Neural progenitor cell (in vitro differentiated cells): ENCODE measurements at places on chromosomes 4 and X. TPM values are rescaled to one million over a fixed set of nuclear protein-coding genes. Genes with fewer than 3 reads are reported as not detected.
A peak's percentile ranks its signal among the peaks of the same experiment; 100 is the strongest.

The ABLIM2 gene
- 0.24 and 1.2 TPM in 2 replicates for total RNA-seq

The EPHA5 gene
- total RNA-seq = not detected in 2 replicates

The NEXMIF gene
- 1.1 and 2.8 TPM in 2 replicates for total RNA-seq

The PRDM8 gene
- total RNA-seq = 0.03 TPM in 1 of 2 replicates, not detected in the other

The MAOB gene
- total RNA-seq = 0.40 and 1.5 TPM in 2 replicates

The SLC2A9 gene
- total RNA-seq = not detected in 2 replicates

The ZNF630 gene
- total RNA-seq = 2.1 and 2.4 TPM in 2 replicates

The SLC9B2 gene
- total RNA-seq = 9.7 and 14.6 TPM in 2 replicates

GRCh38 chr4:40621592-40622512, 7.8 kb downstream of the RBM47 start:
- H3K4me3 ChIP-seq = no peak overlapping the region
- H3K27ac ChIP-seq = no peak overlapping the region
- no peaks in the 10 kb centered on the region for H3K36me3 ChIP-seq
- DNase-seq = no peak
- H3K4me1 ChIP-seq = peaks cover 19% of the 10 kb centered on the region
- H3K27me3 ChIP-seq = peaks cover 4% of the 10 kb centered on the region

- no peak overlapping the region for H3K27ac ChIP-seq
- no peaks in the 10 kb centered on the region for H3K27me3 ChIP-seq
- H3K4me1 ChIP-seq = no peaks in the 10 kb centered on the region
Measured at GRCh38 chrX:123504630-123505270, 228.1 kb downstream of the THOC2 start.

GRCh38 chr4:6472008-6472386, 417 bp downstream of the PPP2R2C start:
- H3K4me3 ChIP-seq = peak overlapping the region; percentile 68
- H3K27ac ChIP-seq = no peak overlapping the region
- peaks cover 73% of the 10 kb centered on the region for H3K27me3 ChIP-seq
- peaks cover 6% of the 10 kb centered on the region for H3K4me1 ChIP-seq
- H3K36me3 ChIP-seq = no peaks in the 10 kb centered on the region
- no peak for DNase-seq

GRCh38 chrX:124208660-124209059, 123.8 kb upstream of the TEX13D start:
- H3K27me3 ChIP-seq = no peaks in the 10 kb centered on the region
- no peak for DNase-seq
- H3K4me3 ChIP-seq = no peak overlapping the region
- H3K4me1 ChIP-seq = no peaks in the 10 kb centered on the region
- H3K27ac ChIP-seq = no peak overlapping the region

DNA sequence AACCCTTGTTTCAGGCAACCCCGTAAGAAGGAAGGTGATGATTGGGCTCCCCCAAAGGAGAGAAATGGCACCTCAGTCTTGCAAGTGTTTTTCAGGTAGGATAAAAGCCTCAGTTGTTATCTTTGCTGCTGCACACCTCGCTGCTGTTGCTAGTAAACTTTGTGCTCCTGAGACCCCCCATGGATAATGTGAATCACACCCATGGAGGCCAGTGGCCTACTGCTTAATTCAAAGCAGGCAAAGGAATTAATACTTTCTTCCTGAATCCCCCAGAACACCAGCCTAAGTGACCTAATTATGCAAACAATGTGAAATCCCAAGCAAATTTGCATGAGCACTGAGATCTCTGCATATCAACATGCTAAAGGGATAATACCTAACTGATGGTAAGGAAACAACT, 337.5 kb downstream of the GRIA2 start:
- H3K27ac ChIP-seq = no peak overlapping the region
- no peaks in the 10 kb centered on the region for H3K27me3 ChIP-seq
- H3K36me3 ChIP-seq = no peaks in the 10 kb centered on the region
- peak; percentile 7 for DNase-seq
- no peaks in the 10 kb centered on the region for H3K4me1 ChIP-seq

DNA sequence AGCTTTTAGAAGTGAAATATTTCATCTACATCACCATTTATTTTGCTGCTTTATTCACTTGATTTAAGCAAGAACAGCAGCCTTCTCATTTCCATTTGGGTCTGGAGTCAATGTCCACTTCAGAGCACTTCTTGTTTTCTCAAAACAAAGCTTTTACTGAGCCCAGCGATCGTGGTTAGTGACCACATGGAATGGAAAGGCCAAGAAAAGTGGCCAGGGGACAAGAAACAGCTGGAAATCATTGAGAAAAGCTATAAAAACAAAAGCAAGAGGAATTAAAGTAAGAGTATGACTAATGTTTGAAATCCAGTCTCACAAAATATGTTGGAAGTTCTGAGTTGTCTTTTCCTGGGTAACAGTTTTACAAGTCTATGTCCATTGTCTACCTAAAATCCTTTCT, 328.4 kb upstream of the INTU start:
- no peaks in the 10 kb centered on the region for H3K4me1 ChIP-seq
- no peak overlapping the region for H3K27ac ChIP-seq
- H3K27me3 ChIP-seq = no peaks in the 10 kb centered on the region
- H3K4me3 ChIP-seq = no peak overlapping the region

DNA sequence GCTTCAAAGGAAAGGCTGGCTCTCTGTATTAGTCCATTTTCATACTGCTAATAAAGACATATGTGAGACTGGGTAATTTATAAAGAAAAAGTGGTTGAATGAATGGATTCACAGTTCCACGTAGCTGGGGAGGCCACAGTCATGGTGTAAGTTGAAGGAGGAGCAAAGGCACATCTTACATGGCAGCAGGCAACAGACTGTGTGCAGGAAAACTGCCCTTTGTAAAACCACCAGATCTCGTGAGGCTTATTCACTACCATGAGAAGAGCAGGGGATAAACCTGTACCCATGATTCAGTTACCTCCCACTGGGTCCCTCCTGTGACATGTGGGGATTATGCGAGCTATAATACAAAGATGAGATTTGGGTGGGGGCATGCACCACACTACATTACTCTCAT, 1486.6 kb downstream of the PCDH7 start:
- no peak overlapping the region for H3K4me3 ChIP-seq
- H3K36me3 ChIP-seq = no peaks in the 10 kb centered on the region
- no peaks in the 10 kb centered on the region for H3K27me3 ChIP-seq
- no peak for DNase-seq
- no peak overlapping the region for H3K27ac ChIP-seq
- H3K4me1 ChIP-seq = no peaks in the 10 kb centered on the region

- no peaks in the 10 kb centered on the region for H3K36me3 ChIP-seq
- no peak overlapping the region for H3K27ac ChIP-seq
- no peak overlapping the region for H3K4me3 ChIP-seq
- no peaks in the 10 kb centered on the region for H3K4me1 ChIP-seq
- no peak for DNase-seq
- H3K27me3 ChIP-seq = no peaks in the 10 kb centered on the region
Measured at GRCh38 chrX:100864657-100865391, 9.3 kb downstream of the NOX1 start.

DNA sequence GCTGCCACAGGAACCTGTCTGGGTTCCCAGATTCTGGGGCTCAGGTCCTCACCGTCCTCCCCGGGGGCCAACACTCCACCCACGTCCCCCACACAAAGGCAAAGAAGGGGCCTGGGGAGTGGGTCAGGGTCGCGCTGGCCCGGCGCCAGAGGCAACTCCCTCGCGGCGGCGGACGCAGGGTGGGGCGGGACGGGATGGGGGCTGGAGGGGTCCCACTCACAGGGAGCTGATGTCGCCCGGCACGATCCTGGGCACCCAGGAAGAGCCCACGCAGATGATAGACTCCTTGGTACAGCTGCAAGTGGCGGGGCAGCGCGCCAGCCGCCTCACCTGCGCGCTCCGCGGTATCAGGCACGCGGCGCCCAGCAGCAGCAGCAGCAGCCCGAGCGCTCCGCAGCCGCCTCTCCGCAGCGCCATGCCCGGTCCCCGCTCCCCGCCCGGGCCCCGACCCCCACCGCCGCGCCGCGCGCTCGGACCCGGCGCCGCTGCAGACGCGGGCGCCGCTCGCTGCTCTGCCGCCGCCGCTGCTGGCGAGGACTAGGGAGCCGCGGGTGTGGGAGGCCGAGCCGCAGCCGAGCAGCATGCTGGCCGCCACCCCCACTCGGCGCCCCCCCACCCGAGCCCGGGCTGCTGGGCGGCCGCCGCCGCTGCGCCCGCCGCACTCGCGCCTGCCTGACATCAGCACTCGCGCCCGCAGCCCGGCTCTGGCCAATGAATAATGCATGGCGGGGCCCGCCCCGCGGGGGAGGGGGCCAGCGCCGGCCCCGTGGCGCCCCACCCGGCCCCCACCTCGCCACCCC, at the start of gene LGI2:
TSS of gene LGI2 (minus strand) at position 670 of the 800 bp plus-strand sequence. CDS start at position 417, 253 bp downstream.
- H3K4me3 ChIP-seq = peak within 1 kb of the TSS; percentile 64
- H3K27me3 ChIP-seq = peaks cover 54% of the 10 kb centered on the region
- peaks cover 18% of the 10 kb centered on the region for H3K4me1 ChIP-seq
- DNase-seq = peak; percentile 76

DNA sequence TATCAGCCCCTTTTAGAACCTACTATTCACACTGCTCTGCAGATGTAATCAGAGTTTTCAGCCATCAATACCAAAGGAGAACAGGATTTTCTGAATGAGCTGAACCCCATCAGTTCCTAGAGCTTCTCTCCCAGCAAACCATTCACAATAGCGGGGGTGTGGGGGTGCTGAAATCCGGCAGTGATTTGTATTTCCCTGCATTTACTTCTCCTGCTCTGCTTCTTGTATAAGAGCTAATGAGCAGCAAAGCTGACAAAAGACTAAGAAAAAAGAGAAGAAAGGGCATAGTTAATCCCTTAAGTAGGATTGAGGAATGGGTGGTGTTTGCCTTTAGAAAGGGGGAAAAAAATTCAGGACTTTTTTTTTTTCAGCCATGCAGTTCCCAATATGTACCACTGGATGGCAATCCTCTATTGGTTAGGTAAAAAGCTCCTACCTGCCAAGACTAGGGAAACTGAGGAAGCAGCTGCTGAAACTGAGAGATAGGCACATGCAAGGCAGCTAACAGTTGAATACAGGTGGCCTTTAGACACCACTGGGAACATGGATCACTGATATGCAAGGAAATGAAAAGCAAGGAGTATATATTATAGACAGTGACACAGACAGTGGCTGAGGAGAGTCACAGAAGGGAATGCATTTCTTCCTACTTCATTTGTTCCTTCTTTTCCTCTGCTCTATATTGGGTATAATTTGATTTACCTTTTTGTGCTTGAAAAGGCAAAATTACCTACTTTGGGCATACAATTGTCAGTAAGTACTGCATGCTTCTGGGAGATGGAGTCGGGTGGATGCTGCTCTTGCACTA, 217.9 kb downstream of the HS6ST2 start:
- no peak overlapping the region for H3K4me3 ChIP-seq
- DNase-seq = peak; percentile 85
- peaks cover 22% of the 10 kb centered on the region for H3K4me1 ChIP-seq
- H3K27ac ChIP-seq = no peak overlapping the region

GRCh38 chr4:1091561-1091995, 21.8 kb downstream of the RNF212 start:
- H3K27ac ChIP-seq = no peak overlapping the region
- no peaks in the 10 kb centered on the region for H3K4me1 ChIP-seq
- no peaks in the 10 kb centered on the region for H3K36me3 ChIP-seq

GRCh38 chr4:61531188-61531587, 331.1 kb downstream of the ADGRL3 start:
- H3K36me3 ChIP-seq = peaks cover 17% of the 10 kb centered on the region
- H3K4me1 ChIP-seq = peaks cover 40% of the 10 kb centered on the region
- DNase-seq = peak; percentile 88
- peak overlapping the region; percentile 92 for H3K27ac ChIP-seq
- H3K27me3 ChIP-seq = no peaks in the 10 kb centered on the region

DNA sequence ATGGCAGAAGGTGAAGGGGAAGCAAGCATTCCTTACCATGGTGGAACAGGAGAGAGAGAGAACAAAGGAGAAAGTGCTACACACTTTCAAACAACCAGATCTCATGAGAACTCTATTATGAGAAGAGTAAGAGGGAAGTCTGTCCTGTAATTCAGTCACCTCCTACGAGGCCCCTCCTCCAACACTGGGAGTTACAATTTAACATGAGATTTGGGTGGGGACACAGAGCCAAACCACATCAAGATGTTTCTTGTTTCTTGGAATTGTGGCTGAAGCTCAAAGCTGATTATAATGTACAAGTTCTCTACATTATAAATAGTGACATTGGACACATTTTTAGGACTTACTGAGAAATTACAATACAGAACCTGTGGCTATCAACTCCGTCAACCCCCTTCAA, 29.5 kb upstream of the TAPT1 start:
- H3K4me1 ChIP-seq = no peaks in the 10 kb centered on the region
- no peaks in the 10 kb centered on the region for H3K36me3 ChIP-seq
- no peaks in the 10 kb centered on the region for H3K27me3 ChIP-seq

- no peaks in the 10 kb centered on the region for H3K4me1 ChIP-seq
- no peak overlapping the region for H3K27ac ChIP-seq
- peak; percentile 7 for DNase-seq
- no peaks in the 10 kb centered on the region for H3K36me3 ChIP-seq
Measured at GRCh38 chrX:101931136-101931487, 715 bp downstream of the ZMAT1 start.

GRCh38 chrX:14064626-14065432, 35.1 kb upstream of the GEMIN8 start:
- no peak for DNase-seq
- H3K4me3 ChIP-seq = no peak overlapping the region
- H3K27me3 ChIP-seq = no peaks in the 10 kb centered on the region
- H3K4me1 ChIP-seq = no peaks in the 10 kb centered on the region

GRCh38 chrX:35890699-35891098, 28.8 kb upstream of the CFAP47 start:
- H3K27me3 ChIP-seq = no peaks in the 10 kb centered on the region
- H3K4me3 ChIP-seq = no peak overlapping the region
- H3K36me3 ChIP-seq = no peaks in the 10 kb centered on the region
- peak; percentile 64 for DNase-seq
